ENCODE measurements at places on chromosomes 5 and 9.

- no peak for DNase-seq
These were observed 196.4 kb downstream of the TLE4 start for GRCh38 chr9:79768194-79768593.

- DNase-seq, result no peak
These were observed 92.9 kb downstream of the RXRA start for GRCh38 chr9:134419000-134419683.

DNA sequence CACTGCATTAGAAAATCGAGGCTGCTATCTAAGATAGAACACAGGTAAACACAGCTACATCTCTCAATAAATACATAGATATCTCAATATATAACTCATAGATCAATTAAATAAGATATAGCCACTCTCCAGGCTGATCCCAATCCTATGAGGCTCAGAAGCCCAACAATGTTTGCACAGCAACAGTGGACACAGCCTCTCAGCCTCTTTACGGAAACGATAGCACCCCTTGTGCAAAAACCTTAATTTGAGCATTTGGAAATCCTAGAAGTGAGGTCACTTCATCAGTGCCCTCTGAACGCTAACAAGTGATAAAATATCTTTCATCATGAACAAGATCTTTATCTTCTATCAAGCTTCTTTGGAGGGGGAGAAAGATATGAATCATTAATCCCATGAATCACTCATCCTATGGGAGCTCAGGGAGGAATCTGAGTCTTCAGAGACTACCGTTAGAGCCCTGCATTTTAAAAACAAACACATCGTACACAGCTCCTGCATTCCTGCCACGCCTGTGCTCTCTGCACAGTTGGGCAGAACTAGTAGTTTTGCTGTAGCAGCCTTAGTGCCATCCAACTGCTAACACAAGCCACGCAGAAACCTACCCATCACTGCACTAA is 71.4 kb downstream of the MED27 start:
- DNase-seq, result no peak

GRCh38 chr9:18976709-18977531 is 56.1 kb downstream of the SAXO1 start:
- DNase-seq, result no peak

DNA sequence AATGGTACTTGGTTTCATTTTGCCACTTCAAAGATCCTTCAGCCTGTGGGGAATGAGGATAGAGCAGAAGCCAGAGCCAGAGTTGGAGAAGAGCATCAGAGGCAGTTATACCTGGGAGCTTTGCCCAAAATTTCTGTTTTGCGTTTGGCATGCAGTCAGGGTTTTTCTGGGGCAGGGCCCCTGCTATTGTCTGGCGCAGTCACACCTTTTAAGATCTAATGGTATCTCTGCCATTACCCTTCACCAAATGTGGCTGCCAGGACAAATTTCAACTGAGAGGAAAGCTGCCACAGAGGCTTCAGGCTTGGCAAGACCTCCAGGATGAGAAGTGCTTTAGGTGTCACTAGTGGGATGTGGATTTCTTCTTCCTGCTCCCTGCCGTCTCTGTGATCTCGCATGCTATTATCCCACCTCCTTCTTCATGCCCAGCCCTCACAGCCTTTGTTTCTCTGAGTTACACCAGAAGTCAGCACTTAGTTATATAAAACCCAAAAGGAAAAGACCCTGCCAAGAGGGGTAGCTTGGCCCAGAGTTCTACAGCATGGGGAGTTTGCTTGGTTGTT is 357.0 kb downstream of the TLE4 start:
- no peak for DNase-seq

GRCh38 chr9:16771356-16771755 is 99.1 kb downstream of the BNC2 start:
- no peak for DNase-seq

- no peak for DNase-seq
These were observed 526.4 kb downstream of the NR2F1-AS1 start for GRCh38 chr5:93054424-93055163.

GRCh38 chr5:93100976-93101375 is 480.0 kb downstream of the NR2F1-AS1 start:
- DNase-seq, result no peak

GRCh38 chr5:10534561-10535530 is 29.0 kb upstream of the ANKRD33B start:
- DNase-seq, result no peak

DNA sequence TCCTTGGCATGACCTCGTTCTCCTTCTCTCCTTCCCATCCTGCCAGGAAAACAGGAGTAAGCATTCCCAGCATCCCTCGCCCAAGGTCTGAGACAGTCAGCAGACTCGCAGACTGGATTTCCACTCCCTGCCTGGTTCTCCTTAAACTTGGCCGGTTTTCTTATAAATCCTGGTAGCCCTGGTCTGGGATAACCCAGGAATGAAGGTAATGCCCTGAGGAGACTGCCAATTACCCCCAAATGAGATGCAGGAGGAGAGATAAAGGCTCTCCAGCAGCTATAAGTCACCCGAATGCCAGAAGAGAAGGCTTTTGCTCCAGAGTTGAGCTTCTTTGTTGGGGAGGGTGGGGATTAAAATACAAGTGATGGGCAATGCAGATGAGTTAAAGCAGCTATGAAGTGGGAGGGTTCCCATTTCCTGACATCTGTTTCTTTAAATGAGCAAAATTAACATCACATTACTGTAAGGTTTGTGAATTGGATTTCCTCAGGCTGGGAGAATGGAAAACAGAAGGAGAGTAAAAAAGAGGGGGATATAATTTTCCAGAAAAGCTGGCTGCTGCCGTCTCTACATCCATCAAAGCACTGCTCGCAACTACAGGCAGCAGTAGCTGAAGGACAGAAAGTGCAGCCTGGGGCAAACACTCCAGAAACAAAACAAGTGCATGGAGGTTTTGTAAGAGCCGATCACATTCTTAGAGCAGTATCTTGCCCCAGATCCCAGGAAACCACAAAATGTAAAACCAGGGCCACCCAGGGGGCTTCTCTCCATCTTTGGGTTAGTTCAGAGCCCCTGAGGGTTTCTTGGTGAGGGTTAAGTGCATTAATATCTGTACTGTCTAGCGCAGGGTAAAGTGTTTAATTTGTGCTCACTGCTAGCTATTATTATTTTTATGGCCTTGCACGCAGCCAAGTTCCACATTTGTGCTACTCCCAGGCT is 177.6 kb upstream of the PANK3 start:
- no peak for DNase-seq

GRCh38 chr9:20512636-20513035 is 109.7 kb downstream of the MLLT3 start:
- no peak for DNase-seq

- no peak for DNase-seq
These were observed 171.2 kb downstream of the DOCK8 start for GRCh38 chr9:385818-386398.

- DNase-seq, result no peak
These were observed 8.7 kb downstream of the LHX6 start for GRCh38 chr9:122219856-122220672.

GRCh38 chr9:135305546-135306180 is 173.9 kb upstream of the PPP1R26 start:
- DNase-seq, result no peak

GRCh38 chr5:318931-319601 is 2.4 kb upstream of the AHRR start:
- DNase-seq, result no peak

- DNase-seq, result peak; percentile 5
These were observed 6.1 kb upstream of the COL5A1 start for GRCh38 chr9:134635351-134636148.

GRCh38 chr5:53130266-53130665 is 20.7 kb upstream of the MOCS2 start:
- DNase-seq, result no peak

DNA sequence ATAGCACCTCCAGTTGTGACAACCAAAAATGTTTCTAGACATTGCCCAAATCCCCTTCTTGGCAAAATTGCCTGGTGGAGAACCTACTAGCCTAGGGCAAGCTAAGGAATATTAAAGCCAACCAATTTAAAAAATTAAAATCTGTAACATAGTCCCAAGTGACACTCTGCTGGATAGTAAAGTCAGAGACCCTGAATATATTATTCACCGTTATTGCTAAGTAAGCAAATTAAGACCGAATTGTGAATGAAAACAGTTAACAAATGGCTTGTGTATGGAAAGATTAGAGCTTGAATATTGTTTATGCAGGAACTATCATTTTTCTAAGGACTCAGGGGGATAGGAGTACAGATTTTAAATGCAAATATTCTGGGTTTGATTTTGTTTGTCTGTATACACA is 208.1 kb downstream of the DMAC1 start:
- DNase-seq, result no peak

GRCh38 chr9:91560301-91560700 is 136.7 kb upstream of the NFIL3 start:
- DNase-seq, result no peak

- DNase-seq, result no peak
These were observed 1.6 kb downstream of the IFNA2 start for GRCh38 chr9:21383627-21384026.

DNA sequence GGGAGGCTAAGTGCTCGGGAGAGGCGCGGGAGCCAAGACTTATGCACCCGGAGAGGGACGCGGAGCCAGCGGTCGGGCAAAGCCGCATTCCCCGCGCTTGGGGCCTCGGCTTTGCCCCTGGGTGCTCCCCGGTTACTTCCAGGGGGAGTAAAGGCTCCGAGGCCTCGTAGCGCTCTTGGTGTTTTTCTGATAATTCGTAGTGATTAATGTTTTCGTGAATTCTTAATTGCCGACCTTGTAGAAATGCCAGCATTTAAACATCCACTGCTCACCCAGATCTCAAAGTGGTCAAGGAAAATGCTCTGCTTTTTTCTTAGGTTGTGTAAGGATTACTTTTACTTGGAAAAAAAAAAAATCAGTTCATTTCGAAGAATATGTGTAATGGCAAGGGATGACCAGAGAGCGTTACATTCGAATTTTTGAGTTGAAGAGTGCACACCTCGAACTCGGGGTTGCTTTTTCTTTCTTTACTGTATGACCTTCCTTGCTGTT is 654 bp upstream of the TUT7 start:
- no peak for DNase-seq
